Right cardiac atrium (tissue), 5 donors: ENCODE measurements at places on chromosomes 6 and 20.

DNA sequence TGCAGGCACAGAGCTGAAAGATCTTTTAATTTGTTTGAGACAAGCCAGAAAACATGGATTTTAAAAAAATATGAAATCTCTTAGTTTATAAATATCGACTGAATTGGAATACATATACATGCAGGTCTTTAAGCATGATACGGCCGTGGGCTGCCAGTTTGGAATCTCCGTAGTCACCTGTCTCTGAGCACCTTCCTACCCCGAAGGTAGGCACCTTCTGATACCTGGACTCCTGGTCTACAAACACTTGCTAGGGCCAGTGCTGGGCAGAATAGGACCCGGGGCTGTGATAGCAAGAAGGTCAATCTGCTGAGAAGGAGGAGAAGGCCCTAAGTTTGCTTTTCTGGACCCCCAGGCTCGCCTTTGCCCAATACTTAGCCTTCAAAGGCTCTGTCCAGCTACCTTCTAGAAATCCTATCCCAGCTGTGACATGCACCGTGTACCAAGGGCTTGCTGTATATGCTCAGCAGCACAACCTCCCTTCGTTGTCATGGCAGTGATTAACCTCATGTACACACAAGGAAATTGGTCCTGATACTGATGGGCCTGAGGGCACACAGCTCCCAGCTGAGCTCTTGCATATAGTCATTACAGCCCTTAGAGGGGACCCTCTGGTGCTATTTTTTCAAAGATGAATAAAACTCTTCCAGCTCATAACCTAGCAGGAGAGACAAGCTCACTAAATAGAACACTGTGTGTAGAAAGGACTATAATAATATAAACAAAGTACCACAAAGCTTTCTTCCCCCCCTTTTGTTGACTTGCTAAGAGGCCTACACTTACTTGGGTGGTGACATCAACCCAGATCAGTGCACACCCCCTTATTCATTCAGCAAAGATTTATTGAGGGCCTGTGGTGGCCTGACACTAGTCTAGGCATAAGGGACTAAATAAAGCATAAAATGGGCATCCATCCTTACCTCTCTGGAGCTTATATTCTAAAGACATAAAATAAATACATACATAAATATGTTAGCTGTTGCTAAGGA, 17.7 kb downstream of the SNPH start:
- DNase-seq, result no peak

- DNase-seq, result no peak
Observed at GRCh38 chr6:32397252-32397920, 9.6 kb downstream of the BTNL2 start.

- no peak for DNase-seq
Observed at GRCh38 chr6:35068206-35068605, 72.9 kb downstream of the TCP11 start.

- DNase-seq, result no peak
Observed at GRCh38 chr6:64062960-64063683, 427.5 kb downstream of the PHF3 start.

DNA sequence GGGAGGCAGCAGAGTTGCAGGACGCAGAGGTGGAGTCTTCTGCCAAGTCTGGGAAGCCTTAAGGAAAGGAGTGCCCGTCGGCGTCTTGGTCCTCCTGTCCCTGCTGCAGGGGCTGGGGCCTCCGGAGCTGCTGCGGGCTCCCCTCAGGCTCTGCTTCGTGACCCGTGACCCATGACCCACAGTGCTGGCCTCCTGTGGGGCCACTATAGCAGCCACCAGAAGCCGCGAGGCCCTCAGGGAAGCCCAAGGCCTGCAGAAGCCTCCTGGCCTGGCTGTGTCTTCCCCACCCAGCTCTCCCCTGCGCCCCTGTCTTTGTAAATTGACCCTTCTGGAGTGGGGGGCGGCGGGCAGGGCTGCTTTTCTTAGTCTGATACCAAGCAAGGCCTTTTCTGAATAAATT, 3.3 kb upstream of the COL9A3 start:
- no peak for DNase-seq

DNA sequence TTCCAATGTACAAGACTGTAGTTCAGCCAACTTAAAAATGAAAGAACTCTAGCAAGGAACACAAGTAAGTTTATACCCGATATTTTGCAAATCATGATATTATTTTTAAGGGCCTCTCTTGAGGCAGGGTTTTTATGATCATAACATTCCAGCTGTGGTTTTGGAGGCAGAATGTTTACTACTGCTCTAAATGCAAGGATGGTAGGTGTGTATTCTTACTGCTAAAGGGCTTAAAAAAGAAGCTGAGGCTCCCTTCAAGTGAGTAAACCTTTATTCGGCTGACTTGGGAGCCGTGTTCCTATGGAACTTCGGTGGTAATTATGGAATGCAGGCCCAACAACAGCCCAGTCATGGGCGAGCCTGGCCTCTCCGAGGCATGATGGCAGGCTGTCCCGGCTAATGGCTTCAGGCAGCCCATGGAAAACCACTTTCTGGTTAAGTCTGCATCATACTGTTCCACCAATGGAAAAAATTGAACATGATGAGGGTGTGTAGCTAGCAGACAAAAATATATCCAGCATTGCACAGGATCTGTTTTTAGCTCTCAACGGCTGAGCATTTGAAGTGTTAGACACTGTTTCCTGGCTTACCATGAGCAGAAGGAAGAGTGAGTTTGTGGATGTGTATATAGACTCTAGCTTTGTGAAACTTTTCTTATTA, 111.5 kb downstream of the TIAM2 start:
- DNase-seq, result no peak

DNA sequence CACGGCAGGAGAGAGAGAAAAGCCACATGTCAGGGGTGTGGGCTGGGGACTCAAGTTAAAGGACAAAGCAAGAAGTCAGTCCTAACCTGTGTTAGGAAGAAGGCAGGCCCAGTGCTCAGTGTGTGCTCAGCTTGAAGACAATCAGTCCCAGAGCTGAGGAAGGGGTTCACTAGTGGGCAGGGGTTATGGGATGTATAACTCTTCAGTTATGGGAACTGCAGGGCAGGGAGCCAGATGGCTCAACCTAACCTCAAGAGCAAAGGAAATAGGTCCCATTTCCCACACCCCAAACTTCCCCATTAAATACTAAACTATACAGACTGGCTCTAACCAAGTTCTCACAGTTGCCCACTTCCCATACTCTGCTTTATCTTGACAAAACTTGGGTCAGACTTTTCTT, 7.4 kb upstream of the SSTR4 start:
- no peak for DNase-seq

- DNase-seq, result no peak
Observed at GRCh38 chr6:11947063-11947462, 65.0 kb upstream of the HIVEP1 start.

DNA sequence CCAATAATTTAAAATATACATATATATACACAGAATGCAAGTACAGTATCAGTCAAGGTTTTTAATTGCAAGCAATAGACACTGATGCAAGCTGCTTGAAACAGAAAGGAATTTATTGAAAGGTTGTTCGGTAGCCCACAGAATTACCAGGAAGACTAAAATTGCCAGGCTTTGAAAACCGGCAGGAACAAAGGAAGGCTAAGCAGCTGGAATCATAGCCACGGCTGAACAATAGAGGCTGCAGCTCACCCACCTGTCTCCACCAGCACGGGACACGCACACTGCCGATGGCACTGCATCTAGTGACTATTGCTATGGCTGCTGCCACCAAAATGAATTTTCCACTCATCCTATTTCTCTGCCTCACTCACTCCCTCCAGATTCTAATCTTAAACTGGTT, 22.0 kb upstream of the L3MBTL3 start:
- no peak for DNase-seq

DNA sequence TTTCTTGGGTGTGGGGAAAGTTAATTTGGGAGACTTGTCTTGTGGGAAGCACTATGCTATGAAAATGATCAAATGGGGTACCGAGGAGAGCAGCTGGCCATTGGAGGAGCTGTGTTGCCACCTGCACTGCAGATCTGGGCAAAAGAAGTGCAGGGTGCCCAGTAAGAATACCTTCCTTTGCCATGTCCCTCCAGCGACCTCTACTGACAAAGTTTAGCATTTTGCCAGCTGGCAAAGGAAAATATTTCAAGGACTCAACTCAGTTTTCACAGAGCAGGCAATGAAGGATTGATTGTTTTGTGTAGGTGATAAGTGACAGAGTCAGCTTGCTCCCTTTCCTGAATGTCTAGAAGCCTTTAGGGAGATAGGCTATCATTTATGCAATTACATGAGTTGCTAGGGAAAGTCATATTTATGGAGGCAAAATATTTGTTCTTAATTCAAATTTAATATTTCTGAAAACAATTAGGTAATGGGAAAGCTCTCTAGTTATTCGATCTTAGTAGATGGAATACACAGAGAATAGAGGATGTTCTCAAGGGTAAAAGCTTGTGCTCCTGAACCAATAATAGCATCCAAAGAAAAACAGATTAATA, 118.4 kb downstream of the FARS2 start:
- no peak for DNase-seq

- no peak for DNase-seq
Observed at GRCh38 chr6:126698732-126699240, 358.9 kb downstream of the CENPW start.

- no peak for DNase-seq
Observed at GRCh38 chr6:139635401-139636130, 261.1 kb upstream of the CITED2 start.

GRCh38 chr6:47992809-47993208, 118.2 kb downstream of the PTCHD4 start:
- DNase-seq, result no peak

DNA sequence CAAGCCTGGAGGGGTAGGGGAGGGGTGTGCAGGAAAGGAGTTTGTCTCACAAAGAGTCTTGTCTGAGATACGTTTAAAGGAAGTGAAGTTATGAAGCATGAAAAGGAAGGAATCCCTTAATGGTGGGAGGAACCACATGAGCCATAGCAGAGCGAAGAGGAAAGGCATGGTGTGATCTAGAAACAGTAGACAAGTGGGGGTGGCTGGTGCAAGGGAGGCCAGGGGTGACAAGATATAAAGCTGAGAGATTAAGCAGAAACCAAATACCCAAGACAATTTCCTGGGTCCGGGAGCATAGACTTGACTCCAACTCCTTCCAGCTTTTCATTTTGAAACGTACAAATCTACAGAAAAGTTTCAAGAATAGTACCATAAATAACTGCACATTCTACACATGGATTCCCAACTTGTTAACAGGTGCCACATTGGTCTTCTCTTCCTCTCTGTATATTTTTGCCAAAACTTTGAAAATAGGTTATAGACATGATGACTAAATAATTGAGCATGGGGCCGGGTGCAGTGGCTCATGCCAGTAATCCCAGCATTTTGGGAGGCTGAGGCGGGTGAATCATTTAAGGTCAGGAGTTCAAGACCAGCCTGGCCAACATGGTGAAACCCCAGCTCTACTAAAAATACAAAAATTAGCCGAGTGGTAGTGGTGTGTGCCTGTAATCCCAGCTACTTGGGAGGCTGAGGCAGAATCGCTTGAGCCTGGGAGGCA, 211.6 kb downstream of the SLC24A3 start:
- DNase-seq, result no peak

DNA sequence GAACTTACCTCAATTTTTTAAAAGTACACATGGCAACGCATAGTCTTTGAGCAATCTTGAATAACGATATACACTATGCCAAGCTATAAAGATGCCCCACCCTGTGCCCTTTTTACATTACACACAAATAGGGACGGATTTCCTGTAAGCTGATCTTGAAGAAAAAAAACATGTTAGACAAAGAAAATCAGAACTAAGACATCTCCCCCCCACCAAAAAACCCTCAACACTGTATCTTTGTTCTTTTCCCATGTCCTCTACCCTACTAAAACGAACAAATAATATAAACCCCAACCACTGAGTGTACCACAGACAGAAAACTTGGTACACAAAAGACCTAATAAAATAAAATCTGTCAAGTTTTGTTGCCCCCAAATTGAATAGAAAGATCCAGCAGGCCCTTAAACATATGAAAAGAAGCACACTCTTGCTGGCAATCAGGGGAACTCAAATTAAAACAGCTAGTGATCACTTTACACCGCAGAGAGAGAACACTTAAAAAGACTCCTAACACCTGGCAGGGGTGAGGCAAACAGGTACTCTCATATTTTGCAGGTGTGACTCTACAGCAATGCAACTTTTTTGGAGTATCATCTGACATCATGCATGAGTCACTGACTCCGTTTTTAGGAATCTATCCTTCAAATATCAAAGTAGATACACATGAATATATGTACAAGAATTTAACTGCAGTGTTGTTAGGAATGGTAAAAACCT, 29.6 kb downstream of the BACH2 start:
- DNase-seq, result no peak

- DNase-seq, result no peak
Observed at GRCh38 chr6:87196275-87196842, 41.0 kb downstream of the ZNF292 start.

GRCh38 chr6:42263165-42263728, 45.6 kb upstream of the MRPS10 start:
- no peak for DNase-seq

DNA sequence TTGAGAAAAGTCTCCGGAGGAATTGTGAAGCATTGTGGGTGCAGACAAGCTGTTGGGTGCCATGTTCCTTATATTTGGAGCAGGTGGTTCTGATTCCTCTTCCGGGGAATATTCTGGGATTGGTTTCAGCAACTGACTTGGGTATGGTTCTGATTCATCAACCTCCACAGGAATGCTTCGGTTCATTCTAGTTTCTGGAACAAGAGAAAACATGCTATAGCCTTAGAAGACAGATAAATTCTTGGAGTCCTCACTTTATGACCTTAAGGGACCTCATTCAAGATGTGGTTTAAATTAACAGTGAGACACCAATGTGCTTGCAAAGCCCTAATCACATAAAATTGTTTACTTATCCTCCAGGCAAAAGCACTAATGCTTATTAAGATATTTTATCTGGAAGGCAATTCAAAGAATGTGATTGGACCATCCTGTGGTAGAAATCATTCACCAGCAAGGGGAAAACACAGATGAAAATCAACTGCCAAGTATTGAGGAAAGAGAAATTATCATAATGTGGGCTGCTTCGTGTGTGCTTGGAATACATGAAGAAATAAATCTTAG, 13.7 kb downstream of the TRAF3IP2 start:
- no peak for DNase-seq

DNA sequence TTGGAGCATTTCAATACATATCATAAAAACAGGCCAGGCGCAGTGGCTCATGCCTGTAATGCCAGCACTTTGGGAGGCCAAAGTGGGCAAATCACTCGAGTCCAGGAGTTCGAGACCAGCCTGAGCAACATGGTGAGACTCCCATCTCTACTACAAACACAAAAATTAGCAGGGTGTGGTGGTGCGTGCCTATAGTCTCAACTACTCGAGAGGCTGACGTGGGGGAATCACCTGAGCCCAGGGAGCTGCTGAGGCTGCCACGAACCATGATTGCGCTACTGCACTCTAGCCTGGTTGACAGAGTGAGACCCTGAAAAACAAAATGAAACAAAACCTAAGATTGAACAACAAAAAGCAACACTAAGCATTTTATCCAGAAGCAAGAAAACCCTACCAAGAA, 47.2 kb downstream of the BACH2 start:
- no peak for DNase-seq

GRCh38 chr6:104896914-104897313, 37.2 kb upstream of the HACE1 start:
- no peak for DNase-seq

- DNase-seq, result no peak
Observed at GRCh38 chr6:152161501-152161900, 354.0 kb downstream of the ESR1 start.
